ENCODE measurements at places on chromosomes 6 and 20.
A peak's percentile ranks its signal among the peaks of the same experiment; 100 is the strongest.

GRCh38 chr6:4615891-4616290 is 160.3 kb upstream of the CDYL start:
- DNase-seq, result no peak

- no peak for DNase-seq
Observed at GRCh38 chr6:94548201-94548600, 1029.1 kb upstream of the MANEA start.

- no peak for DNase-seq
Observed at GRCh38 chr6:16184129-16184528, 54.3 kb upstream of the GMPR start.

GRCh38 chr20:36435592-36436541 is 105.5 kb upstream of the MYL9 start:
- DNase-seq, result peak; percentile 80

DNA sequence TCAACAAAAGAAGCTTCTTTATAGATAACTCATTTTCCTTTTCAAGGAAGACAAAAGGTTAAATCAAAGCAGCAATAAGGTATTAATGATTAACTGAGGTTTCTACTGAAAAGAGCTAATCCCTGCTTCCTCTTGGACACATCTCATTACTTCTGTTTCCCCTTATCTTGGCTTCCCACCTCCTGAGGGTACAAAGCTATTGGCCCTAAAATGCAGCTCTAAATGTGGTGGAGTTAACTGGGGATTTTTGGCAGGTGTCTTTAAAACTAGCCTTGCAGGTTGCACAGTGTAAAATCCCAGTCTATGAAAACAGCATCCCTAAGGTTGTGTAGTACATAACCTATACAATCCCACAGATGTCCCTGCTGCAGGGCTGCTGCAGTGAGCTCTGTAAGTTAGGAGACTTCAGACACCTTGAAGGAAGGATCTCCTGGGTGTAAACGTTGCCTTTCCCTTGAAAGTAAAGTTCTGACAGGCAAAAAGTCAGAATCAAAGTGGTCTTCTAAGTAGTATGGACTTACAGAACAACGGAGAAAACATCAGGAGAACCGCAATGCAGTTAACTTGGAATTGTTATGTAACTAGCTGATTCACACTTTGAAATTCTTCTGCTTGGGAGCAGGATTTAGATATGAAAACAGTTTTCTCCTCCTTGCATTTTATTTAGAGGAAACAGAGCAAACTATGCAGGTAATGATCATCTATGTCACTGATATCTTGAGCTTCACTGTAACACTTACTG is 71.7 kb upstream of the TRAF3IP2 start:
- DNase-seq, result no peak

DNA sequence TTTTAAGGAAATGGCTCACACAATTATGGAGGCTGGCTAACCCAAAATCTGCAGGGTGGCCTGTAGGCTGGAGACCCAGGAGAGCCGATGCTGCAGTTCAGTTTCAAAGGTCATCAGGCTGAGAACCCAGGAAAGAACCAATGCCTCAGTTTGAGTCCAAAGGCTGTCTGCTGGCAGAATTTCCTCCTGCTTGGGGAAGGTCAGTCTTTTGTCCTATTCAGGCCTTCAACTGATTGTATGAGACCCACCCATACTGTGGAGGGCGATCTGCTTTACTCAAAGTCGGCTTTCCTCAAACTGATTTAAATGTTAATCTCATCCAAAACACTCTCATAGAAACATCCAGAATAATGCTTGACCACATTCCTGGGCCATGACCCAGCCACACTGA is 189.7 kb upstream of the CDYL start:
- DNase-seq, result no peak

- DNase-seq, result no peak
Observed at GRCh38 chr6:91412532-91412931, 825.7 kb upstream of the MAP3K7 start.

GRCh38 chr6:63584125-63584514 is 11.8 kb downstream of the LOC128125822 start:
- no peak for DNase-seq

DNA sequence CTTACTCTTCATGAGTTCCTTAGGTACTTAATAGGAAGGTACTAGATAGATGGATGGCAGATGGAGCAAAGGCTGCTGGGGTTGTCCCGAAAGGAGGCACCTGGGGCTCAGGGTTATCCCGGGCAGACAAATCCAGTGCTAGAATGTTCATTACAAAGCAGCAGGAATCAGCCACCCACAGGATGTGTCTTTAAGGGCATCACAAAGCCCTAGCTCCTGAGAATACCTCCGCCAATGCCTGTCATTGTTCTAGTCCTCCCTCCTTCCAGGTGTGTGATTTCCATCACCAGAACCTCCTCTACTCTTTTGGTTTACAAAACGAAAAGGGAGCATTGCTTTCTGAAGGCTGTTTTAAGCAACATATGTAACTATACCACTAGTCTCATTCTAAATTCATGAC is 138.1 kb downstream of the KIF6 start:
- no peak for DNase-seq

- DNase-seq, result no peak
Observed at GRCh38 chr6:117007659-117008058, 130.6 kb downstream of the RFX6 start.

GRCh38 chr6:131998255-131998982 is 47.2 kb upstream of the CCN2 start:
- no peak for DNase-seq

DNA sequence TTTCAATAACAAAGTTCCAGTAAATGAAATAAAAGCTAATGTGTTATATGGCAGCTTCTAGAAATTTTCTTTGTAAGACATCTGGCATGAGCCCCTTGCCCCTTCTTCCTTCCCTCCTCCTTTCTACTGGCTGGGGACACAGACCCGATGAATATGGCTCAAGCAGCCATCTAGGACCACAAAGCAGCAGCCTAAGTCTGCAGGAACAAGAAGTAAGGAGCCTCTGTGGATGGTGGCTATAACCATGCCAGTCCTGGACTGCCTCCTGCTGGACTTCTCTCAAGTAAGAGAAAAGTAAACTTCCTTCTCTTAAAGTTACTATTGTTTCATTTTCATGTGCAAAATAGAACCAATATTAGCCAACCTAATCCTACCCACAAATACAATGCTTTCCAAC is 114.9 kb upstream of the DST start:
- DNase-seq, result no peak

DNA sequence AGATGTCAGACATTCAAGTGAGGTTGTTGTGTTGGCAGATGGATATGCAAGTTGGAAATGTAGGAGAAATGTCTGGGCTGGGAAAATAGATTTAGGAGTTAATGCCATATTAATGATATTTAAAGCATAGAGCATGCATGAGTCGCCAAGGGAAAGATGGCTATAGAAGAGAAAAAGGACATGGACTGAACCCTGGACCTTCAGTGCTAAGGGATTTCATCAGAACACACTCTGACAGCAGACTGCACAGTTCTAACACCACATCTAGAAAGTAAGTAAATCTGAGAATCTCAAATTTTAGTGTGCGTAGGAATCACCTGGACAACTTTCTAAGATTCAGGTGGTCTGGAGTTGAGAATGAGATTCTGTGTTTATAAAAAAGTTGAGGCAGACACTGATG is 17.3 kb upstream of the POLR1H start:
- no peak for DNase-seq

GRCh38 chr6:165930668-165931214 is 236.9 kb downstream of the TBXT start:
- no peak for DNase-seq

DNA sequence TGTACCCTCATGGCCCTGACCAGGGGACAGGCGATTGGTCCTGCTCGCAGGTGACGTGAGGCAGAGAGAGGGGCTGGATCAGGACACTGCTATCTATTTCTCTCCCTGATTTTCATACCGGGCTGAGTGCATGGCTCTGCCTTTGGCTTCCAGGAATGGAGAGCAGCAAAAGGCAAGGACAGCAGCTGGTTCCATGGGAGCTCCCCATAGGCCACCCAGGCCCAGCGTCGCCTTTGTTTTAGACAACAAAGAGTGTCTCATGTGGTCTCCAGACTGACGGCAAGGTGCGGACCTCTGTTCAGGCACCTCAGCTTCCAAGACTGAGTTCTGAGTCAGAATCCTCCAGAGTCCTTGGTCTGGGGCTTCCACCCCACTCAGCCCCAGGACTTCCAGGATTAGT is 123.1 kb downstream of the VEGFA start:
- no peak for DNase-seq

DNA sequence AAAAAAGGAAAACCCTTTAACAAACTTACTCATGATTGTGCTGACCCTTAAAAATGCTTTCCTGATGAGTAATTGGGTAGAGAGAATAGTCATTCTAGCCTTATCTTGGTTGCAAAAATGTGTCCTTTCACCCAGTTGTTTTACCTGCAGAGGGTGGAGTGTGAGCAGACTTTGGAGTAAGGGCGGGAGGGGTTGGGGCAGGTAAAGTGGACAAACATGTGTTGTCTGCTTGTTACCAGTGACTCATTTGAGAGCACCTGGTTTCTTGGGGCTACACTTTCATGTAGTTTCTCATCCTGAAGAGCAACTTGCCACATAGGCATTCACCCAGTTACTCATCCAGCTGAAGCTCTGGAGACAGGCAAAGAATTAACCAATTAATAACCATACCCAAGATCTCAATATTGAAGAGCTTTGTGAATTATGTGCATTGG is 121.1 kb downstream of the TNFRSF21 start:
- DNase-seq, result no peak

DNA sequence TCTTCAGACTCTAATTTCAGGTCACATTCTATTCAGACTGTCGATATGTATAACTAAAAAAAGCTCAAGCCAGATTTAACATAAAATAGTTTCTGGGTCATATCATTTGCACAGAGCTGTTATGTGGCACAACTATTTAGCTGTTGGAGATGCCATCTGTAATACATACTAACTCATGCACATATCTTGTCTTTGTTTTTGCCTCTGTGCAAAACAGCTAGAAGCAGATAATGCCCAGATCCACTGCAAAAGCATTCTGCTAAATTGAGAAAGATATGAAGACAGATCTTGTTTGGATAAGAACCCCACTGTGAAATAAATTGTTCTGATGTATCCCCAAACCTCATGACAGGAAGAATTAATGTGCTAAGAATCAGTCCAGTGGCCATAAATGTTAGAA is 522.8 kb upstream of the AGPAT4 start:
- no peak for DNase-seq

- no peak for DNase-seq
Observed at GRCh38 chr20:49508435-49509199, 26.1 kb upstream of the KCNB1 start.

DNA sequence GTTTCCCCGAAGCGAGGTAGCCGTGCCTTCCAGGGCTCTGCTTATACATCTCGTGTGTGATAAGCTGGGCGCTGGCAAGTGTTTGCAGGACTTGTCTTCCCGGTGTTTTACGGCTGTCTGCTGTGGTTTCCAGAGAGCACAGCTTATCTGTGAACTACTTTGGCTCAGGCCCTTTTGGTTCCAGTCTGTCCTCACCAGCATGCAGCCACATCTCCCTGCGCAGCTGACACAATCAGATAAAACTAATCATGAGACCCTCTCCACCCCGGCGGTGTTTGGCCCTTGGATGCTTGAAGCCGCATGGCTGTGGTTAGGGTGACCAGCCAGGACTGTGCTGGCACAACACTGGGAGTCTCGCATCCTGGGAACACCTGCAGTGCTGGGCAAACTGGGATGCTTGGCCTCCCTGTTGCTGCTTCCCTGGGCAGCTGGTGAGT is 241.8 kb upstream of the FOXQ1 start:
- no peak for DNase-seq

GRCh38 chr6:18527836-18528743 is 140.9 kb downstream of the RNF144B start:
- DNase-seq, result no peak

GRCh38 chr6:109963598-109964170 is 14.4 kb upstream of the GPR6 start:
- DNase-seq, result no peak

GRCh38 chr20:1280195-1281102 is 14.4 kb downstream of the SNPH start:
- no peak for DNase-seq

DNA sequence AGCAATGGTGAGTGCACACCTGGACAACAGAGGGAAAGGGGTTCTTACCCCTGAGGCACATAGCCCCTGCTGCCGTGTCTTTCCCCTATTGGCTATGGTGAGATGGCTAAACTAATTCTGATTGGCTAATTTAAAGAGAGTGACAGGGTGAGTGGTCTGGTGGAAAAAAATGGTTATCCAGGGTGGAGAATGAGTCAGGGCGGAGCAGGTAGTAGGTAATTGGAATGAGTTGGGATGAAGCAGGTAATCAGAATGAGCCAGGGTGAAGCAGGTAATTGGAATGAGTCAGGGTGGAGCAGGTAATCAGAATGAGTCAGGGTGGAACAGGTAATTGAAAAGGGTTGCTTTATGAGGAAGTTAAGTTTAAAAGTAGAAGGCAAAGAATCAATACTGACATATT is 200.3 kb downstream of the EYA4 start:
- DNase-seq, result no peak

- DNase-seq, result no peak
Observed at GRCh38 chr6:161135695-161136591, 137.9 kb downstream of the AGPAT4 start.

DNA sequence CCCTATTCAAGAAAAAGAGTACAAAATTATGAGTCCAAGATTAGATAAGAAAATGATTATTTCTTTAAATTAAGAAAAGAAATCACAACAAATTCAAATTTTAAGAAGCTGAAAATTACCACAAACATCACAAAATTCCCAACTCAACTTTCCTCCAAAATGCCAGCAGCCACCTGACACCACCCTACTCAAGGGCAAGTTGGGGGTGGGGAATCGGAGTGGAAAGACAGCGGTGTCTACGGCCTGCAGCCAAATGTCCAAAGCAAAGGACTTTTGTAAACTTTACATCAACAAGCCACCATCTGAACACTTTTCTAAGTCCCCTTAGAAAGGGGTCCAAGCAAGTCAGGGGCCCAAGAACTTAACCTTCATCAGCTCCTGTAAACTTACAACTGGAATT is 1.6 kb upstream of the EYA2 start:
- DNase-seq, result no peak

DNA sequence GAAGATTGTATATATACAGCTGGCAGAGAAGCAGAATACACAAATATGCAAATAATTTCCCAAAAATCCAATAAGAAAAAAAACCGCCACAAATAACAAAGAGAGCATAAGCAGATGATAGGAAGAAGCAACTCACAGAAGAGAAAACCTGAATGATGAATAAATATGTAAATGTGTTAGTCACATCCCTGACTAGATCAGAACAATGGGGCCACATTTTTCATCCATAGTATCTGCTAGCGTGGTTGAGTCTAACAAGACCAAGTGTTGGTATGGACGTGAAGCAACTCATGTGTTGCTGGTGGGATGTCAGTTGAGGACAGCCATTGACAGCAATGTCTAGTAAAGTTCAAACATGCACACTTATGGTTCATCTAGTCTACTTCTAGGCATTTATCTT is 3.9 kb upstream of the SLC22A3 start:
- no peak for DNase-seq

- no peak for DNase-seq
Observed at GRCh38 chr6:133964052-133964451, 11.0 kb downstream of the TBPL1 start.
